NCI-H226 (cell line): ENCODE measurements at places on chromosomes 1 and 21.
A peak's percentile ranks its signal among the peaks of the same experiment; 100 is the strongest.

DNA sequence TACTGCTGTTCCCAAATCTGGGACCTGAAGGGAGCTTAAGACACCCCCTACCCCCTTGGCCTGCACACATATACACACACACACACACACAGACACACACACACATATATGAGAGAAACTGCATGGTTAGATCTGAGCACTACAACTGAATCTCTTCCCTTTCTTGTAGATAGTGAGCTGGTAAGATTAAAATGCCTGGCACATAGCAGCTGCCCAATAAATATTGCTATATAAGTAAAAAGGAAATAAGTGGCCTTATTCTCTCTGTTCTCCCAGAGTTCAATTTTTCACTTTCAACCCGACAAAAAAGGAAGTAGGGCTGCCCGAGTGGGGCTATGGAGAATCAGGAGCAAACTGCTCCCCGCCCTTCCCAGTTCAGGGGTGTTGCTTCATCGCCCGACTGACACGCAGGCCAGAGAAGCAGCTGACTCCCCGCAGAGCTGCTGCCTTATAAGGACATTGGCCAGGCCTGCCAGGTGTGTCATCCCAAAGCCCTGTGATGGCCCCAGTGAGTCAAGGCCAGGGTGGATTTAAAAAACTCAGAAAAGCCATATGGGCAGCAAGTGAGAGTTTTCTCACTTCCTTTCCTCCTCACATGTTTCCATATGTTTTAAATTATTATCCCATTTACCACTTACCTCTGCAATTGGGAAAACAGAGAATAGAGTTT, 106.5 kb upstream of the SLC44A3 start:
- peak; percentile 90 for DNase-seq

- no peak for DNase-seq
Observed at GRCh38 chr1:200885623-200886402, 8.9 kb upstream of the INAVA start.

- no peak for DNase-seq
Observed at GRCh38 chr1:204301171-204301957, 58.4 kb downstream of the PLEKHA6 start.

DNA sequence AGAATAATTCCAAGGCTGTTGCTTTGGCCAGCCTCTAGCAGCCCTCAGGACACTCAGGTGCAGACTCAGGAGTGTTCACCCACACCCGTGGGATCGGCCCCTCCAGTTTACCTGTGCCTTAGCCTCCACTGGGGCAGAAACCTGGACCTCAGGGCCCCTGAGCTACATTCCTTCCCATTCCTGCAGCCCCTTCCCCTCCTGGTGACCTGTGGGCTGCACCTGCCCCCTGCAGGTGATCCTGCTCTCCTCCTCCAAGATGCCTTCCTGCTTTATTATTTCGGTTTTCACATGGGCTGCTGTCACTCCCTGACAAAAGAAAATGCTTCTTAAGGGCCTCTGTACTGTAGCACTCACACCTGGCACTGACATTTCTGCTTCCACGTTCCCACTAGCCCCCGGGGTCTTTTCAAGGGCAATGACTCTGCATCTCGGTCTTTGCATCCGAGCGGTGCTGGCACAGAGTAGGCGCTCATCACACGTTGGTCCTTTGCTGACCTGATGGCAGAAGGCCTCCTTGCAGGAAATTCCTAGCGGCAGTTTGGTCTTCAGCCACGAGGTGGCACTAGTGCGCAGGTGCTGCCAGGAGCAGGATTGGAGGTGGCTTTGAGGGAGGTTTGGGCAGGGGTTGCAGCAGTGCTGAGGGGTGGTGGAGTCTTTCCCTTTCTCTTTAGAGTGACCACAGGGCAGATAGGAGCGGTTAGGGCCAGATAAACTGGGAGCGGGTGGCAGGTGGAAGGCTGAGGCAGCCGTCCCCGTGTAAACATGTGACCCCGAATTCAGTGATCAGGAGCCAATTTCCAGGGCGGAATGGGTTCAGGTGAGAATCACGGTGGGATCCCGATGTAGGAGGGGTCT, 25.3 kb upstream of the ETV3 start:
- peak; percentile 43 for DNase-seq

DNA sequence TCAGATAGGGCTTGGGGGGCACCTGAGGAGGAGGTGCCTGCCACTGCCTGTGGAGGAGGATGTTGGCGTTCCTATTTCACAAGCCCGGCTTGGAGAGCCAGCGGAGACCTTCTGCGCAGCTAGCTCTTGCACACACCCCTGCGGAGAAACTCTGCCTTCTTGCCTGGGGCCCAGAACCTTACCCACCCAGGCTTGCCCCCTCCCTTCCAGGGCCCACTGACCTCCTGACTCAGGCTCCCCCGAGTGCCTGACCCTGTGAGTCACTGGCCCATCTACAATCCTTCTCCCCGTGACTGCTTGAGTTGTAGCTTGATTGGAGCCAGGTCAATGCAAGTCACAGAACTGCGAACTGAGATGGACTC, 3.4 kb downstream of the HES2 start:
- DNase-seq: no peak

GRCh38 chr1:199878823-199879222, 148.7 kb upstream of the NR5A2 start:
- DNase-seq: no peak
